SHP77 treated with DMSO at 0.1 percent for 48 hours (cell line): ENCODE measurements at places on chromosomes 13 and 19.
A peak's percentile ranks its signal among the peaks of the same experiment; 100 is the strongest.

DNA sequence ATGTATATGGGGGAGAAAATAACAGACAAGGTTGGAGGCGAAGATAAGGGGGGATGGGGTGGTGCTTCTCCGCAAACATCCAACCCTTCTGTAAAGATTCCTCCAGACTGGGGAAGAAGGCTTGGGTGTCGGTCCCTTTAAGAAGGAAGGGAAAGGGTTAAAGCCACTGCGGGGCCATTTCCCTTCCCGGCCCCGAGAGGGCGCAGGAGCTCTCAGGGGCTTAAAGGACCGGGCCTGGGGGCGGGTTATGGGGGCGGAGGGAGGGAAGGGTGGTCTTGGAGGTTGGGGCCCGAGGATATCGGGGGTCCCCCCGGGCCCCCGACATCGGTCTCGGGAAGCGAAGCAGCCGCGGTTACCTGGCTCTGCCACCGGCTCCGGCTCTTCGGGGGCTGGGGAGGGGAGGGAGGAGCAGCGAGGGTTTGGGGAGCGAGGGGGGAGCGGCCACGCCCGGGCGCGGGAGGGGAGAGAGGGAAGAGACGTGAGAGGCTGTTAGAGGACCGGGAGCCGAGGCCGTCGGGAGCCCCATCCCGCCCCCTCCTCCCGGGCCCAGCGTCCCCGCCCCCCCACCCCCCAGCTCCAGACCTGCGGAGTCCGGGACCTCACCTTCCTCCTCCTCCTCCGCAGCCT, 2.8 kb downstream of the TNNT1 start:
- no peak for DNase-seq

DNA sequence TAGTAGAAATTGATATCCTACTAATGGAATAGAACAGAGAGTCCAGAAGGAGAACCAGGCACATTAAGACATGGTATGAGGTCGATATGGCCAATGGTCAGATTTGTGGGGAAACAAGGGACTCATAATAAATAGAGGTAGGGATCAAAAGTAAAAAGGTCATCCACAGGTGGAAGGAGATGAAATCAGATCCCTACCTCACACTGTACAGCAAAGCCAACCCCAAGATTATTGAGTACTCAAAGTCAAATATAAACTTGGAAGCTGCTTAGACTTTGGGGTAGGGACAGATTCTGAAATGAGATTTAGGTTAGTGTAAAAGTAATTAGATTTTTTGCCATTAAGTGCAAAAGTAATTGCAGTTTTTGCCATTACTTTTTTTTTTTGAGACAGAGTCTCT, 40.7 kb downstream of the BICRA start:
- no peak for DNase-seq

DNA sequence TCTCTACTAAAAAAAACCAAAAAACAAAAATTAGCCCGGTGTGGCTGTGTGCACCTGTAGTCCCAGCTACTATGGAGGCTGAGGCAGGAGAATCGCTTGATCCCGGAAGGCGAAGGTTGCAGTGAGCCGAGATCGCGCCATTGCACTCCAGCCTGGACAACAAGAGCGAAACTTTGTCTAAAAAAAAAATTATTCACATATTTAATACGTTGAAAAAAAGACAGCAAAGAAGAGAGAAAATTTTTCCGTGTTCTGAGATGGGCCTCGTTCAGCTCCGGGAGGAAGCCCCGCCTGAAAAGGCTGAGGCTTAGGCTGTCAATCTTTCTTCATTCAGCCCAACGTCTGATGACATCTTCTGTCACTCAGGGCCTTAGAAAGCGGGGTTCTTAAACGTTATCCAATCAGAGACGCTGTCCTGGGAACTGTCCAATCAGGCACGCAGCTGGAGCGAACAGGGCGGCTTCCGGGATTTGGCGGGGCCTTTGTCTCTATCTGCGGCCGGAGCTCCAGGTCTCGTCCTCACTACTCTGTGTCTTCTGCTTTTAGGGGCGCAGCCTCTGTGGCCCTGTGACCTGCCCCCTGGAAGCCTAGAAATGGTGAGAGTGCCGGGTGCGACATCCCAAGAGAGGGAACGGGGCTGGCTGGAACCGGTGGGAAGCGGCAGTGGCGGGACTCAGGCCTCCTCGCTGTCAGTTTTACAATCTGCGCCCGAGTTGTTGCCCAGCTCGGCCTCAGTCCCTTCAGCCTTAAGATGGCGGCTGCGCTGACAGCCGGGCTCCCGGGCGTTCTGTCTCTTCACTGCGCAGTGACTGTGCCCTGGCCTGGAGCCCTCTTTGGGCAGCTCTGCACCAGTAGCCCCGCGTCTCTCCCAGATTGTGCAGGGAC, at the start of gene ZNF726:
Gene ZNF726 (plus strand): TSS at position 485 of the 885 bp plus-strand sequence. CDS start 109 bp downstream, at position 594.
- peak; percentile 52 for DNase-seq

DNA sequence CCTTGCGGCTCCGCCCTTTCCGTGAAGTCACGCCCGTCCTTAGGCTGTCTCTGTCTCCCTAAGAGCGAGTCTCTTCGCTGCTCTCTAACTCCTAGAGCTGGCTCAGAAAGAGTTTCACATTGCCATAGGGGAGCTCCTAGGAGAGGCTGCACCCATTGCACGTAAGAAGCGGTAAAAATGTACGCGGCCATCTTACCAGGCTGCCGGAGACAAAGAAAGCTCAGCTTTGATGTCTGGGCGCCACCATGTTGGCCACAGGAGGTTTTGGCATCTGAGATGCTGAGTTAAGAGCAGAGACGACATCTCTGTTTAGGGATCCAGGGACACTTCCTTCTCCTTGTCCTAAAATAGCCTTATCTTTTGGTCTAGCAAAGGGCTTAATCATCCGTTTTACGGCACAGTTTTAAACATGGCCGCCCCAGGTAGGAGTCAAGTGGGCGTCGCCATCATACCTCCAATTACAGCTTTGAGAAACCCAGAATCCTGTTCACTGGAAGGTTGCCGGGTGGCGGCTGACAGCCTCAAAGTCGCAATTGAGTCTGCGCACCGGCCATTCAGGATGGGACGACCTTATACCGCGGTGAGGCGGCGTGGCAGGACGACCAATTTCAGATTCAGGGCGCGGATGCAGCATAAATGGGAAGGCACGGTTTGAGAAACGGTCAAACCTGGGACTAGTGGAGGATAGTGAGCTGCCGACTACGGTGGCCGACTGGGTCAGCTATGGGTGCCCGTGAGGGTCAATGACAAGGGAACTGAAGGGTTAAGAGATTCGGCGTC, at the start of gene ZNF793:
Gene ZNF793 (plus strand): TSS at position 553 of the 780 bp plus-strand sequence. CDS start 16,501 bp downstream, outside the sequence.
- peak; percentile 73 for DNase-seq

DNA sequence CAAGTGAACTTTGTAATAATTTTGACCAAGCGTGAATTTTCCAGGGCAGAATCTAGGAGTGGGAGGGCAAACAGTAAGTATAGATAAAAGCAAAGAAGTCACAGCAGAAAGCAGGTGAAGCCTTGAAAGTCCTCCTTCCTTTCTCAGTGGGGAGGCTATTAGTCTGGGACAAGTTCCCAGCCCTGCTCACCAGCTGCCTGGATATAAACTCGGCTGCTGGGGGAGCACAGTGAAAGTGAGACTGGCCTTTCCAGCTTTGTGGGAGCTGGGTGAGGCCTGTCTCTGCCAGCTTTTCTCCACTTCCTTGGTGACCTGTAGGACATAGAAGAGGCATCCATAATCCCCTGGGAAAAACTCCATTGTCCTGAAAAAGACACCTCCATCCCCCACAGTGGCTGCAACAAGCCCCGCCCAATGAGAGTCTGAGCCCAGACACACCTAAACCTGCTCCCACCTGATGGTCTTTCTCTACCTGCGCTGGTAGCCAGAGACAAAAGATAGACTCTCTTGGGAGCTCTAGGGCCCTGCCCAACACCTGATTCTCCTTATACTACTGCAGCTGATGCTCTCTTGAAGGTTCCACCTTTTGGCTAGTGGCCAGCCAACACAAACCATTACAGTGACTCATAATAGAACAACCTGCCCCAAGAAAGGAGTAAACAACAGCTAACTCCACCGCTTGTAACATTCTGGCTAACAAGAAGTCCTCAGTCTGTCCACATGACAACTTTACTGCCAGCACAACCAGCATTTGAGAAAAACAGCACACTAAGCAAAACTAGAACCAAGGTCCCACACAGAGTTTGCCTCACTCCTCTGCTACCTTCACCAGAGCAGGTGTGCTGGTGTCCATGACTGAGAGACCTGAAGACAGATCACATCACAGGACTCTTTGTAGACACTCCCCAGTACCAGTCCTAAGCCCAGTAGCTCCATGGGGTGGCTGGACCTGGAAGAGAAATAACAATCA, 252.2 kb upstream of the SLITRK6 start:
- DNase-seq, result no peak

DNA sequence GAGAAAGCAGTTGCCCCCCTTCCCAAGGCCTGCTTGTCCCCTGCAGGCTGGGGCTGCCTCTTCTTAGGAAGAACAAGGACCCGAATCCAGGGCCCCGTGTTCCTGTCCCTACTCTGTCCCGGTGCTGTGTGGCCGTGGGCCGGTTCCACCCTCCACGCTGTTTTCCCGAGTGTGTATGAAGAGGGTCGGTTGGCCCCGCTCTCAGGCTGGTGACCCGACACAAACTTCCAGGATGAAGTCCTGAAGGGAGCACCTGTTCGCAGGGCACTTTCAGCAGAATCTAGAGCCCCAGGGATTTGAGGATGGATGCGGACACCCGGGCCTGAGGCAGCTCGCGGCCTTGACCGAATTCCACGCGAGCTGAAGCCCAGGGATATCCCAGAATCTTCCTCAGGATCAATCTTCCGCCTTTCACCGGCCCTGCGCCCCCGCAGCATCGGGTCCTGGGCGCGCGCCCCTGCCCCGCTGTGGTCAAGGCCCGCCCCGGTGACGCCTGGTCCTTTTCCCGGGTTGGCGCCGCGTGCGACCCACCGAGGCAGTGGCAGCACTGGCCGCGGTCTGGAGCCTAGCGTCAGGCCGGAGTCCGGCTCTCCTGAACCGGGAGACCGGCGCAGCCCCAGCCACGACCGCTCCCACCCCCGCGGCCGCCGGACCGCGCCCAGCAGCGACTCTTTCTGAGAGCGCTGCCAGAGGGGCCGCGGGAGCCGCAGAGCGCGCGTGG, 528 bp upstream of the CHST8 start:
- no peak for DNase-seq

DNA sequence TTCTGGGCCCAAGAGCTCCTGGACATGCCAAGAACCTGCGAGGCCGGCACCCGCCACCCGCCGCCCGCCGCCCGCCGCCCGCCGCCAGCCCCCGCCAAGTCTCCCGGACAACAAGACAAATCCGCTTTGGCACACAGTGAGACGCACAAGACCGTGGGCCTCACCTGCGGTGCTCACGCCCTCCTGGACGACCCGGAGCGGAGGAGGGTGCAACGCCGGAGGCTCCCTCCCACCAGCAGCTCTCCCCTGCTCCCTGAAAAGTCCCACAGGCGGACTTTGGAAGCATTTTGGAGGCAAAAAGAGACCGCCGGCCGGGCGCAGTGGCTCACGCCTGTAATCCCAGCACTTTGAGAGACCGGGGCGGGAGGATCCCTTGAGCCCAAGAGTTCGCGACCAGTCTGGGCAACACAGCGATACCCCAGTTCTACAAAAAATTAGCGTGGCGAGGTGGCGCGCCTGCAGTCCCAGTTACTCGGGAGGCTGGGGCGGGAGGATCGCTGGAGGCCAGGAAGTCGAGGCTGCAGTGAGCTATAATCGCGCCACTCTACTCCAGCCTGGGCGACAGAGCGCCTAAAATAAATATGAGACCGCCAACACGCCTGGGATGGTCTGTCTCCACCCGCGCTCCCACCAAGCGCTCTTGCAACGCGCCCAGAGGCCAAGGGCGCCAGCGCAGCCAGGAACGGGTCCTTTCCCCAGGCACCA, 783 bp downstream of the RHPN2 start:
- no peak for DNase-seq

DNA sequence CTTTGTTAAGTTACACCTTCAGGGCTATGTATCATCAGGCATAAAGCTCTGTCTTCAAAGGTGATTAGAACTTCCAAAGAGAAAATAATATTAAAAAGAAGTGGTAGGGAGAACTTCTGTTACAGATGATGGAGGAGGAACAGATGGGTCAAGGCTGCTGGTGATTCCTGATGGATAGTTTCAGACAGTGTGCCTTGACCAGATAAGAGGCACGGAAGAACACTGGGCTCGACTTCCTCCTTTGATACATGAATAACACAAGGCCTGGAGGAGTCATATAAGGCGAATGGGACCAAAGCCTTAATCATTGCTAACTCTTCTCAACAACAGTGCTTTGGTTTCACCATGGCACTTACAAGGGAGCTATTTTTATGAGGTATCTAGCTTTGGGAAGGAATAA, 128.1 kb upstream of the RXFP2 start:
- DNase-seq, result no peak

DNA sequence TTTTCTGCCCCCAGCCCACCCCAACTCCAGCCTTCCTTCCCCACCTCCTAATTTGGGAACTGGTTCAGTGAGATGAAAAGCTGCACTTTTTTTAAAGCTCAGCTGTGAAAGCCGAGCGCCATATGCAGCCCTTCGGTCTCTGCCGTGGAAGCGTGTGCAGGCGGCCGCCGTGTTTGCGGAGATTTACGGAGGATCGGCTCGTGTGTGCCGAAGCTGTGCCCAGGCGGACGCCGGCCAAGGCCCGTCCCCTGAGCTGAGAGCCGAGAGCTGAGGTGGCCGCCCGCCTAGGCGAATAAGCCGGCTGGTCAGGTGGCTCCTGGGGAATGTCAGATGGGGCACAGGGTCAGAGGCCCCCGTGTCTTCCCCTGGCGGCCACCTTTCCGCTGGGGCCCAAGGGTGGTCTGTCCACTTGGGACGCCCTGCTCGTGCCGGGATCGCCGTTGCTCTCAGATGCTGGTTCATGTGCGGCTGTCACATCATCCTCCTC, 78.7 kb downstream of the ZNF536 start:
- DNase-seq, result no peak

- no peak for DNase-seq
Measured at GRCh38 chr19:31286491-31286890, 62.7 kb downstream of the TSHZ3 start.

DNA sequence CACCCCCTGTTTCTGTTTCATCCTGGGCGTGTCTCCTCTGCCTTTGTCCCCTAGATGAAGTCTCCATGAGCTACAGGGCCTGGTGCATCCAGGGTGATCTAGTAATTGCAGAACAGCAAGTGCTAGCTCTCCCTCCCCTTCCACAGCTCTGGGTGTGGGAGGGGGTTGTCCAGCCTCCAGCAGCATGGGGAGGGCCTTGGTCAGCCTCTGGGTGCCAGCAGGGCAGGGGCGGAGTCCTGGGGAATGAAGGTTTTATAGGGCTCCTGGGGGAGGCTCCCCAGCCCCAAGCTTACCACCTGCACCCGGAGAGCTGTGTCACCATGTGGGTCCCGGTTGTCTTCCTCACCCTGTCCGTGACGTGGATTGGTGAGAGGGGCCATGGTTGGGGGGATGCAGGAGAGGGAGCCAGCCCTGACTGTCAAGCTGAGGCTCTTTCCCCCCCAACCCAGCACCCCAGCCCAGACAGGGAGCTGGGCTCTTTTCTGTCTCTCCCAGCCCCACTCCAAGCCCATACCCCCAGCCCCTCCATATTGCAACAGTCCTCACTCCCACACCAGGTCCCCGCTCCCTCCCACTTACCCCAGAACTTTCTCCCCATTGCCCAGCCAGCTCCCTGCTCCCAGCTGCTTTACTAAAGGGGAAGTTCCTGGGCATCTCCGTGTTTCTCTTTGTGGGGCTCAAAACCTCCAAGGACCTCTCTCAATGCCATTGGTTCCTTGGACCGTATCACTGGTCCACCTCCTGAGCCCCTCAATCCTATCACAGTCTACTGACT, at the start of gene KLK3:
Gene KLK3 (plus strand): TSS at position 280 of the 775 bp plus-strand sequence. CDS start 41 bp downstream, at position 321.
- no peak for DNase-seq
